ENCODE measurements at places on chromosomes 2 and 18.

DNA sequence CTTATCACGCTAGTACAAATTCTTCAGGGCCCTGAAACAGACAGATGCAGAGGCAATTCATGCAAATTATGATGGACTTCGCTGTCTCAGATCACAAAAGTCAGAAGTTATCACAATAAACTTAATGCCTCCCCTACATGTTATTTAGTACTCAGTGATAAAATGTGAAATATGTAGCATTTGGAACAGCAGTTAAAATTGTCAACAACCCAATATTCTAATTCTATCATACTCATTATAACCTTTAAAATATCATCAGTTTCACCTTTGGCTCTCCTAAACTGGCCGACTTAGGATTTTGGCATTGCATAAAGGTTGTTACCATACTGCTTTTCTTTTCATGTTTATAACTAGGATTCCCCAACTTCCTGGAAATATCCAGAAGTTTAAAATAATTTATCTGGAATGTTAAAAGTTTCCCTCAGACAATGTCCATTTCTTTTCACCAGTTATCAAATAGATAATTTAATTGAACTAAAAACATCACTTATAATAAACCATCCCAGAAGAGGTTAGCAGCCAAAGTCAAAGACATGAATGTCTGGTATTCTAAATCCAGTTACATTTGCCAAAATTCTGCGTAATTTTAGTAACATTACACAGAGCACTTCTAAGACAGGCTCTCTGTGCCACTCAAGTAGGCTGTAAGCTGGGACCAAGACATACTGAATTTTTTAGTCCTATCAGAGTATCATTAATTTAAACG lies 239.8 kb downstream of the RBM43 start:
- DNase-seq: no peak

DNA sequence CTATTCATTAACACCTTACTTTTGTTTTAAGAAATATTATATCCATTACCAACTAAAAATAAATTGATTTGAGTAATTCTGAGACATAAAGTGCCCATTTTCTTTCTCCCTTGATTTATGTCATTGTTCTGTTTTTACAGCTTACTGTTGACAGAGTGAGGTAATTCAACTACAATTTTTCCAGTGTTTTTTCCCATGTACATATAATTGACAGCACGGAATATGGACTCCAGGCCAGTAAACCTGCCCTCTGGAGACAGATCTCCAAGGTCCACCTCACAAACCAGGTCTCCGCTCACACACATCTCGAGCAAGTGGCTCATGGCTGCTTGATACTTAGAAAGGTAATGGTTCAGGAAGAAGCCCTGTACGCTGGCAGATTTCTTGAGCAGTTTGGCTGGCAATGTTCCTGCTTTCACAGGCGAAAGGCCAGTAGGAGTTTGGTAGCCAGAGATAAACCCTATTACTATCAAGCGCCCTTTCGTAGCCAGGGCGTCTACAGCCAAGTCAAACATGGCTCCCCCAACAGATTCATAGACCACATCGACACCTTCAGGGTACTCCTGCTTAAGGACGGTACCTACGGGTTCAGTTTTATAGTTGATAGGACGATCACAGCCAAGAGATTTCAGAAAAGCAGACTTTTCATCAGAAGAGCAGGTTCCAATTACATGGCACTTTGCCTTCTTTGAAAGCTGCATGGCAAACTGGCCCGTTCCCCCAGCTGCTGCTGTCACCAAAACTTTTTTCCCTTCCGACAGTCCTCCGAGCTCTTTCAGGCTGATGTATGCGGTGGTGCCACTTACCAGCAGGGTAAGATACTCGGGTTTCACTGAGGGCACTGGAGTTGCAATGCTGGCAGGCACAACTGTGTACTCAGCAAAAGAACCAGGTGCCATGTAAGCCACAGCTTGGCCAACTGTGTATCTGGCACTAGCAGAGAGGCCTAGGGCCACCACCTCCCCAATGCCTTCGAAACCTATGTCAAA lies 7.4 kb downstream of the PTGR3 start:
- no peak for DNase-seq

DNA sequence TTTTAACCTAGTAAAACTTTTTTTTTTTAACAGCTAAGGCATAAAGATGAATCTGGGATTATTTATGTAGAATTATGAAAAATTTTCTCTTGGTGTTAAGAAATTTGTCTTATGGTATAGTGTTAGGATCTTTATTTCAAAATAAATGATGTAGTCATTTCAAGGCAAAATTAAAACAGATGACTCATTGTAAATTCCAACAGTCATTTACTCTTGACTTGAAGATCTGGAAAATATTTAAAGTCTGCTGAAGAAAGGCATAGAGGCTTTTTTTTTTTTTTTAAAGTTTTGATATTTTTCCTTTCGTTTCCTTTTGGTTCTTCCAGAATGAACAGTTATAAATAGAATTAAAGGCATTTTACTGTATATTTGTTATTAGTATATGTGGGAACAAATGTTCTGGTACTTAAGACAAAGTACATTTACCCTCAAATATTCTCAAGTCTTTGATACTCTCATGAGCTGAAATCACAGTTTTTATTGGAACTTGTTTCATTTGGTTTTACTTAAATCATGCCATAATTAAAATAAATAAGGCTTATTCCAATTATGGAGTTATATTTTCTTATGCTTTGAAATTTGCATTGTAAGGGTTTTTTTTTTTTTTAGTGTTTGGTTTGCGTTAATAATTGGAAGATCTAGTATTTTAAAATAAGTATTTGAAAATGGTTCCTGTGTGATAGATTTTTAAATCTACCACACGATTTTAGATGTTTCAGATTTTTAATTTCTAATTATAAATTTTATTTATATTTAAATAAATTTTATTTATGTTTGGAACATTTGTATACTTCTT lies 29.9 kb downstream of the GLS start:
- no peak for DNase-seq

- no peak for DNase-seq
Observed at GRCh38 chr2:60355849-60356261, 197.6 kb downstream of the BCL11A start.

DNA sequence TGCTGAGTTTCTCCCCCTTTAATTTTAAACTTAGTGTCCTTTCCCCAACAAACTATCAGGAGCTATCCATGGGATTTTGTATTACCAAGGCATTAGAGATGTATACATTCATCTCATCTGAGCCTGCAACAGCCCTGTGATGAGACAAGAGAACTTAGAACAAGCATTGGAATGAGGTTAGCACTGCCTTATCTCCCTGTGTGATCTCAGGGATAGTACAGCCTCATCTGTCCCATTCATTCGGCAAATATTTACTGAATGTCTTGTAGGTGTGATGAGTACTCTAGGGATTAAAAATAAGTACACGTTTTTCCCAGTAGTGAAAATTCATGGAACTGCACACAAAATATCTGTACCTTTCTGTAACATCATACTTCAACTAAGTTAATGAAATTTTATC lies 45.6 kb downstream of the PAIP2B start:
- no peak for DNase-seq

DNA sequence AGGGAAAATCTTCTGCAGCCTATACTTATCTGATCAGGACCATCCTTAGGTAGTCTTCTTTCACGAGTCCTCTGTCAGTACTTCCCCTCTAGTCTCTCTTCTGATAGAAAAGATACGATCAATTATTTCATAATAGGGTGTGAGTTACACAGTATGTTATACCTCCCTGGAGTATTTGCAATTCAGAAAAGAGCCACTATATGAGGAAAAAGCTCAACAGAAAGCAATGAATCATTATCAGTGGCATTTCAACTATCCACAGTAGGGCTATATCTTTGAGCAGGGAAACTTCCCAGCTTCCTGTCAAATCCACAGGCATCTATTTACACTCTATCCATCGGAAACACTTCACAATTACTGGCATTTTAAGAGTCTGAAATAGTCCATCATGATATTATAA lies 105.3 kb upstream of the ACVR2A start:
- DNase-seq: no peak

DNA sequence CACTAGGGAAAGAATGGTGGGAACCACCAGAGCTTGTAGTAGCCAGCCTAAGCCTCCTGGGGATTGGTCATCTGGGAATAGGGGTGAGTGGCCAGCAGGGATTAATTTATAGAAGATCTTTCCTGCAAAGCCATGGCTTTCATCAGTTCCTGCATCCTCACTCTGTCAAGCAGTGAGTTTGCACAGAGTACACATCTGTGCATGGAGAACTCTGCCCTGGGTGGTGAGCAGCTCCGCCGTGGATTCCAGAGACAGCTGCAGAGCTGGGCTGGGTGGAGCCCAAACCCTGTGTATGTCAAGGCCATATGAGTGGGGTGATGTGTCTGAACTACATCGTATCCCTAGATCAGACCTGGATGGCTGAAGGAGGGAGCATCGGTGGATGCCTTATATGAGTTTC lies 182.2 kb downstream of the GLI2 start:
- DNase-seq: no peak

GRCh38 chr2:146721486-146721885 lies 1123.3 kb upstream of the ACVR2A start:
- no peak for DNase-seq

DNA sequence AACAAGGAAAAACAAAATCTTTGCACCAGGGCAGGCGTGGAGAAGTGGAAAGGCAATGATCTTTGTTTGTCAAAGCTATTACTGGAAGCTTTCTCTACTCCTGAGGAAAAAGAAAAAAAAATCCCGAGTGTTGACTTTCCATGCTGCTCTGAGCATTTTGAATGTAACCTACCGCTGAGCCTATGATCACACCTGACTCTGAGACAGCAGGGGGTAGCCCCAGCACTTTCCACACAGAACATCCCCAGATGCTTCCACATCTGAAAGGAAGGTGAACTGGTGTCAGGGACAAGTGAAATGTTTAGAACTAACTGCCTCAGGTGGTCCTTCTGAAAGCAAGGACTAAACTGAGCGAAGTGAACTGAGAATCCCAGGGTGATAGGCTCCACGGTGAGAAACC lies 1315.1 kb upstream of the DDX18 start:
- DNase-seq: no peak

GRCh38 chr2:239626961-239627592 lies 226.3 kb upstream of the HDAC4 start:
- DNase-seq: no peak

DNA sequence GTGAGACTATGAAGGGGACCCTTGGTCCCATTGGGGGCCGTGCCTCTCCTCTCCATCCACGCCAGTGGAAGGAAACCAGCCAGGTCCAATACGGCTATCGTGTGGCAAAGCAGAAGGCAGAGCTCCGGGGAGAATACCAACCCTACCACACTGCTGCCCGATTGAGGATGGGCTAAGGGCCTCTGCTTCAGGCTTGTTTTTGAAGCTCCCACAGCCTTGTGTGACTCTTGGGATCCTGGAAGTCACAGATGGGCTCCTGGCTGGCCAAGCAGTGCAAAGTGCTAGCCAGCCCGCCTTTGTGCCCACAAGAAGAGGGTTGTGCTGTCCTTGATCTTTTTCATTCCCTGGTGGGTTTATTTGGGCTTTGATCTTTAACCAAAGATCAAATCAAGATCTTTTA lies 70.6 kb upstream of the ID2 start:
- no peak for DNase-seq

DNA sequence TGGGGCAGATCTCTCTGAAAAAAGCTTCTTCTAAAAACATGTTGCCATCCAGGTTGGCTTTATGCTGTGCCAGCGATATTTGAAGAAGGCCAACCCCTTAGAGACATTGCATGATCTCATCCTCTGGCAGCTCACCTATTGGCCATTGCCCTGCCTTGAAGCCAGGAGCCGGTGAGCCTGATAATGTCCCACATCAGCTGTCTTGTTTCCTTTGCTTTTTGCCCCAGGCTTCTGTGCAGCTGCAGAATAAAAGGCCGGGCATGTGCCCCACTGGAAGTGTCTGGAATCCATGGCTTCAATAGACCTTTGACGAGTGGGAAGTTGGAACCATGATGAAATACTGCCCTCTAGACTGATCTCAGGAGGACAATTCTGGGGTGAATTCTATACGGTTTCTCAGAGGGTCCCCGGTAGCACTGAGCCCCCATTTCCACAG lies 523.5 kb upstream of the ZEB2 start:
- DNase-seq: peak; percentile 83

DNA sequence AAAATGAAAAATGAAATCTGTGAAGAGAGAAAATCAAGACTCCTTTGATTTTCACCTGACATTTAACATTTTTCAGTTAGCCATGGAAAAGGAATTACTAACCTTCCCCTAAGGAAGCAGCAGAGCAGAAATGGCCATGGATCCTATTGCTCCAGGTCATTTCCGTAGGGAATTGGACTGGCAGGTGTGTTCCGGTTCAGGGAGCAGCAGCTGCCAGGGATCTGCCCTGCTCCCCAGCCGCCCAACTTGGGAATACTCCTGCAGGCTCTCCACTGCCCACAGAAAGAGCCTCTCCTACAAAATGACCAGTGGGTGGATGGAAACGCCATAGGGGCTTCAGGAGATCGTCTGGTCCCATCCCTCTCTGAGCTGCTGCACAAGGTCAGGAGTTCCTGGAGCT lies 86.0 kb upstream of the MAPK4 start:
- DNase-seq: no peak

GRCh38 chr2:237260686-237261085 lies 153.3 kb downstream of the COL6A3 start:
- DNase-seq: no peak
